ENCODE measurements at places on chromosomes 6 and 20.
A peak's percentile ranks its signal among the peaks of the same experiment; 100 is the strongest.

GRCh38 chr6:157556144-157556645, 175.2 kb downstream of the ZDHHC14 start:
- no peak for DNase-seq

- DNase-seq: peak; percentile 76
These were observed 635 bp downstream of the FLOT1 start for GRCh38 chr6:30741789-30742315.

DNA sequence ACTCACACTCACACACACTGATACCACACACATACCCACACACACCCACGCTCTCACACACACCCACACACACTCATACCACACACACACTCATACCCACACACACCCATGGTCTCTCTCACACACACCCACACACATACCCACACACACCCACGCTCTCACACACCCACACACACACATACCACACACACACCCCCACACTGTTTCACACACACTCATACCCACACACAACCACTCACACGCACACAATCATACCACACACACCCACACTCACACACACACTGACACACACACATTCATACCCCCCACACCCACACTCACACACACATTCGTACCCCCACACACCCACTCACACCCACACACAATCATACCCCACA, 158.1 kb downstream of the SMOC2 start:
- DNase-seq: no peak

DNA sequence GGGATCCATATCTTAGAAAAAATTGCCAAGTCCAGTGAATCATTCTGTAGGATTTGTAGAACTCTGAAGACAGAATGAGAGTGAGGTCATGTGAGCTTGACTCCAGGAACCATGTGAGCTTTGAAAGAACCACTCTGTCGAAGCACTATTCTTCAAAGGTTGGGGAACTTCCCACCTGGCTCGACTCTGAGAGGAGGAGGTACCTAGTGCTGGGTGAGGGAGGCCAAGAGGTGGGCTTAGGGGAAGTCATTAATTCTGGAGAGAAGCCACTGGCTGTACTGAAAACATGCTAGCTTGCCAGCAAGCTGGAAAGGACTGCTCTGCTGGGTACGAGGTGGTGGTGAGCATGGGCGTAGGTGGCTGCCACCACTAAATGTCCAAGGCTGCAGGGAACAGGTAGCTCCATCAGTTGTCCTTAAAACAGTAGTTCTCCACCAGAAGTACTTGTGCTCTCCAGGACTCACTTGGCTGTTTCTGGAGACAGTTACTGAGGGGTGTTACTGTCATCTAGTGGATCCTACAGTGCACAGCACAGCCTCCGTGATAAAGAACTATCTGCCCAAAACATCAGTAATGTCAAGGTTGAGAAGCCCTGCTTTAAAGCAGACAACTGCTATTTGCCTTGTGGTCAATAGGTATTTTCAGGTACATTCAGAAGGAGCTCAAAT, 34.7 kb upstream of the SYNJ2 start:
- DNase-seq: peak; percentile 13

DNA sequence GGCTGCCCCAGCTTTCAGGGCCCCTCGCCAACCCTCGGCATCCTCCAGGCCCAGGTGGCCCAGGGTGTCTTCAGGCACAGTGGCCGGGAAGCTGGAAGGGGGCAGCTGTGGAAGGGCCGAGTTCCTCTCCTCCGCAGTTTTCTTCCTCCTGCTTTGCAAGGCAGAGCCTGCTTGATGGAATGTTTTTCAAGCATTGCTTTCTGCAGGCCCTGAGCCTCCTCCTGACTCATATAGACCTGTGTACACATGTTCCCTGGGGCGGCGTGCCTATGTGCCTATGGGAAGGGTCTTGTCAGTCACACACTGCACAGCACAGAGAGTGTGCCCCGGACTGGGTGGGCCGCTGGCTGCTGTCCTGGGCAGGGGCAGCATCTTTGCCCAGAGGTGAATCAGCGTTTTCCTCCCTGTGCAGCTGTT, 107.5 kb downstream of the ERMARD start:
- DNase-seq: no peak

DNA sequence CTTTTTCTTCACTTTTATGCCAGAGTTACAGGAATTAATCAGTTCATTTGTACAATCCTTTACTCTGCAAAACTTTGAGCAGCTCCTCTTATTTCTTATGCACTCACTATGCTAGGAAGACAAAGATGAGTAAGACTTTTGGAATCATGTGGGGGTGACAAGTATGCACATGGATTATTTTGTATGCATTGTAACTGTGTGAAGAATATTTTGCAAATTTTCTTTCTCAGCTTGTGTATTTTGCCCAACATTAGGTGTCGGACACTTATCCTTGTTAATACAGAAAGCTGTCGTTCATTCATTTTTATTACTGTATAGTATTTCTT, 88.6 kb downstream of the PPP1R14C start:
- peak; percentile 47 for DNase-seq

GRCh38 chr6:33620158-33620855, 815 bp upstream of the ITPR3 start:
- DNase-seq: peak; percentile 76

GRCh38 chr20:24402188-24402587, 67.2 kb upstream of the SYNDIG1 start:
- DNase-seq: no peak

DNA sequence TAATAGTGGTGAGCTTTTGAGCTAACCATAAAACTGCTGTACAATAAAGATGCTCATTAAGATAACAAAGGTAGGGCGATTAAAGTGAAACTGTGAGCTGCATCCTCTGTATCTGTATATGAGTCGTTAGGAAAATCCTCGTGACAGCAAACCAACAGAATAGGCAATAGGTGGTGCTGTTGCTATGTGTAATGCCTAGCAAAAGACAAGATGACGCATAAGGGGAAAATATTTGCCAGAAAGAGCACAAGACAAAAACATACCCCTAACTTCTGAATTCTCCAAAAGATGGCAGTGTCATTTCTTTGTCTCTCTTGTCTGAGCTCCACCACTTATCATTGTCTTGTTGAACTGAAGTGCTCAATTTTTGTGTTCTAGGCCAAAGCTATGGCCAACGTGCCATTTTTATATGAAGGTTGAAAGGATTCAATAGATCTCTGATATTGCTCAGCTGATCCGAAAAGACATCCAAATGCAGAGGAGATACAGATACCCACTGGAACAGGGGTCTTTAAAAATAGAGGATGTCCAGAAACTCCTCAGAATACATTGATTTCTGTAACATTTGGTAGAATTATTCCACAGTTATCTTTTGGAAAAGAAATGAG, 56.3 kb upstream of the ANKEF1 start:
- DNase-seq: peak; percentile 95

GRCh38 chr6:106132153-106132698, 46.1 kb downstream of the PRDM1 start:
- DNase-seq: no peak

- peak; percentile 87 for DNase-seq
These were observed 129.8 kb downstream of the PREX1 start for GRCh38 chr20:48697845-48698491.

DNA sequence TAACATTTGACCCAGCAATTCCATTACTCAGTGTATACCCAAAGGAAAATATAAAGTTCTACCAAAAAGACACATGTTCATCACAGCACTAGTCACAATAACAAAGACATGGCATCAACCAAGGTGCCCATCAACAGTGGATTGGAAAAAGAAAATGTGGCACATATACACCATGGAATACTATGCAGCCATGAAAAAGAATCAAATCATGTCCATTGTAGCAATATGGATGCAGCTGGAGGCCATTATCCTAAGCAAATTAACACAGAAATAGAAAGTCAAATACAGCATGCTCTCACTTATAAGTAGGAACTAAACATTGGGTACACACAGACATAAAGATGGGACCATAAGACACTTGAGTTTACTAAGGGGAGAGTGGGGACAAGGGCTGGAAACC, 441.9 kb upstream of the ID4 start:
- DNase-seq: no peak

- no peak for DNase-seq
These were observed 3.0 kb downstream of the ENPP3 start for GRCh38 chr6:131640100-131640499.

DNA sequence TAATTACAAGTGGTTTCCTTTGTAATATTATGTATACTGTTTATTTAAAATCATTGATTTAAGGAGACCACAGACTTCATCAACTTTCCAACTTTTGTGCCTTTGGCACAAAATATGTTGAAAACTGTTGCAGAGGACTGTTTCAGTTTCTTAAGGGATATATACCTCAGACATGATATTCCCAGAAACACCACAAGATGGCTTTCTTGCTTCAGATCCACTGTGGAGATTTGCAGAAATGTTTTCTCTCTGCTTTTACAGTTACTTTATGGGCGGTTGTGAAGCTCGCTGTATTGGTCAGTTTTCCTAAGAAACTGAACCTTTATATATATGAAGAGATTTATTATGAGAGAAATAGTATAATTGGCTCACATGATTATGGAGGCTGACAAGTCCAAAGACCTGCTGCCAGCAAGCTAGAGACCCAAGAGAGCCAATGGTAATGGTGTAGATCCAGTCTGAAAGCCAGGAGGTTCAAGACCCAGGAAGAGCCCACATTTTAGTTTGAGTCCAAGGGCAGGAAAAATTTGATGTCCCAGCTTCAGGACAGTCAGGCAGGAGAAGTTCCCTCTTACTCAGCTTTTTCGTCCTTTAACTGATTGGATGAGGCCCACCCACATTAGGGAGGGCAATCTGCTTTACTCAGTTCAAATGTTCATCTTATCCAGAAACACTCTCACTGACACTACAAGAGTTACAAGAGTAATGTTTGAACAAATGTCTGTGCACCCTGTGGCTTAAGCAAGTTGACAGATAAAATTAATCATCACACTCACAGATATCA, 12.8 kb downstream of the ME1 start:
- peak; percentile 83 for DNase-seq

- no peak for DNase-seq
These were observed 214.1 kb upstream of the RREB1 start for GRCh38 chr6:6893701-6894100.

- no peak for DNase-seq
These were observed 19.3 kb downstream of the CST7 start for GRCh38 chr20:24968278-24968800.

DNA sequence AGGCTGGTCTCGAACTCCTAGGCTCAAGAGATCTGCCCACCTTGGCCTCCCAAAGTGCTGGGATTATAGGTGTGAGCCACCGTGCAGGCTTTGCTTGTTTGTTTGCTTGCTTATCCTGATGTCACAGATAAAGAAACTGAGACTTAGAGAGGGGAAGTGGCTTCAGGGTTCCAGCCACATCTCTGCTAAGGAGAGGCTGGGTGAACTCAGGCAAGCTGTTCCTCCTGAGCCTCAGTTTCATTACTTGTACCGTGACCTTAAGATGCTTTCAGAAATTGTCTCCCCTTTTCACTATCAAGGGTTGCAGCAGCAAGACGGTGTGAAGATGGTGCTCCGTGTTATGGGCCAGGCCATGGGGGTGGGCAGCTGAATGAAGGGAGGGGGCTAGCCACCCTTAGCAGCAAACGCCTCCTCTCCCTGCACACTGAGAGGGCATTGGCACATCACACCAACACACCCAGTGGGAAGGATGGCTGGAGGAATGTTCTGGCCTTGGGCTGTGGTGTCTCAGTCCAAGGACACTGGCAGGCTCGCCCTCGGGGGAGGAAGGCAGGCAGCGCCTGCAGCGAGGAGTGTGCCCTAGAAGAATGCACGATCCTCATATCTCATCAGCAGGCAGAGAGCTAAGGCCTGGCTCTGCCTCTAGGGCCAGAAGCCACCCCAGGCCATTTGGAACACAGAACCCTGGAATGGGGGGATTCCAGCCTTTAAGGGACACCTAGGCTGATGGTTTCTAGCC, 48.2 kb upstream of the TLDC2 start:
- peak; percentile 14 for DNase-seq

DNA sequence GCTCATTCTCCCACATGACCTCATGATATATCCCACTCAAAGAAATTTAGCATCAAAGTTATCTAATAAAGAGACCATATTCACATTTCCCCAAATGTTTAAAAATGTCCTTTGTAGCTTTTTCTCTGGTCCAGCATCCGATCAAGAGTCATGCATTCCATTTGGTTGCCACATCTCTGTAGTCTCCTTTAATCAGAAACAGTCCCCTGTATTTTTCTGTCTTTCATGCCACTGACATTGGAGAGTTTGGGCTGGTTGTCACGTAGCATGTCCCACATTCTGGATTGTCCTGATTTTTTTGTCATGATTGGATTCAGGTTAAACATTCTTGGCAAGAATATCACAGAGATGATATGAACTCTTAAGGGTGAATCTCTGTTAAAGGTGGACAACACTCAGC, 55.7 kb downstream of the SNX5 start:
- DNase-seq: peak; percentile 93

DNA sequence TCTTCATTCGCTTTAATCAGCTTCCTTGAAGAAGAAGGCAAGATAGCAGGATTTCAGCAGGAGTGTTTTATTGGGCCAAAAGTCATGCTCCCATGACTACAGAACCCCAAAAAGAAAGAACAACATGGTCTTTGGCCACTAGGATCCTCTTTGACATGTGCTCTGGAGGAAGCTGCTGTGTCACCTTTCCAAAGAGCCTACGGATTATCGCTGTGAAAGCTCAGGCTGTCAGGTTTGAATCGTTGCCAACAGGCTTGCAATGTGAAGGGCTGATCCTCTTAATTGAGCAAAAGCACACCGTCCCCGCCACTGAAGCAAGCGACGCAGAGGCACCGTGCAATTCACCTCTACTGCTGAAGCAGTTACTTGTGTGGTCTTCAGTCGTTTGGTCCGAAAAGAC, 29.0 kb downstream of the MYLIP start:
- DNase-seq: no peak

- no peak for DNase-seq
These were observed 19.1 kb upstream of the SPTLC3 start for GRCh38 chr20:12989586-12990115.

DNA sequence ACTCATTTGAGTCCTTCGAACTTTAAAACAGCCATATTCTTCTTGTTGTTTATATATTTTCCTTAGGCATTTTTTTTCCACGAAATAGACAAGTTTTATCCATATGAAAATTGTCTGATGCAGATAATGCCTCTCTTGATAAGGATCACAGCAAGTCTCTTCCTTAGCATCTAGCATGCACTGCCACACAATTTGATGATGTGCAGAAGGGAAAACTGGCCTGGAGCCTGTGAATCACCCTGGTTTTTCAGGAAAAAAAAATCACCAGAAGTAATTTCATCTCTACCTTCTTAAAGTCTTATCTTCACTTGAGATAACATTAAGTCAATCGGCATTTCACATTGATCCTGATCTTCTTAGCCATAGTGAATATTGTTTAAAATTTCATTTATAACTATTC, 199.8 kb downstream of the TENT5A start:
- no peak for DNase-seq

- DNase-seq: peak; percentile 44
These were observed 17.5 kb upstream of the ZSCAN9 start for GRCh38 chr6:28207510-28208110.

DNA sequence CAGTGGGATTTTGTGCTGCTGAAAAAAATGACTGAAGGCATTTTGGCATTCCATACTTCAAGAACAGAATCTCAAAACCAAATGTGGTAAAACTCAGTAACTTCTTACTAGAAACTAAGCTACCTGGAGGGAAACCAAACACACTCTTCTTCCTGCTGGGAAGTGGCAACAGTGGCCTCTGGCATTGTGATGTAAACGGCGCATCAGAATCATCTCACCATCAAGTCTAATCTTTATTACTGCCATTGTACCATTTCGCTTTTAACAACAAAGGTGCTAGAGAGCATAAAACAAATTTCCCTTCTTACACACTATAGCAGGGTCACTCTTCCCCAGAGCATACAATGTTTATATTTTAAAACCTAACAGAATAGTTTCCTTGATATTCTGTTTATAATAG, 101.6 kb upstream of the CEP162 start:
- DNase-seq: no peak
